ENCODE measurements at places on chromosomes 11 and 22.

- no peak for DNase-seq
- no peak overlapping the region for H3K27ac ChIP-seq
- H3K4me1 ChIP-seq: peaks cover 7% of the 10 kb centered on the region
Observed at GRCh38 chr11:61675826-61676225, 4.4 kb upstream of the DAGLA start.

DNA sequence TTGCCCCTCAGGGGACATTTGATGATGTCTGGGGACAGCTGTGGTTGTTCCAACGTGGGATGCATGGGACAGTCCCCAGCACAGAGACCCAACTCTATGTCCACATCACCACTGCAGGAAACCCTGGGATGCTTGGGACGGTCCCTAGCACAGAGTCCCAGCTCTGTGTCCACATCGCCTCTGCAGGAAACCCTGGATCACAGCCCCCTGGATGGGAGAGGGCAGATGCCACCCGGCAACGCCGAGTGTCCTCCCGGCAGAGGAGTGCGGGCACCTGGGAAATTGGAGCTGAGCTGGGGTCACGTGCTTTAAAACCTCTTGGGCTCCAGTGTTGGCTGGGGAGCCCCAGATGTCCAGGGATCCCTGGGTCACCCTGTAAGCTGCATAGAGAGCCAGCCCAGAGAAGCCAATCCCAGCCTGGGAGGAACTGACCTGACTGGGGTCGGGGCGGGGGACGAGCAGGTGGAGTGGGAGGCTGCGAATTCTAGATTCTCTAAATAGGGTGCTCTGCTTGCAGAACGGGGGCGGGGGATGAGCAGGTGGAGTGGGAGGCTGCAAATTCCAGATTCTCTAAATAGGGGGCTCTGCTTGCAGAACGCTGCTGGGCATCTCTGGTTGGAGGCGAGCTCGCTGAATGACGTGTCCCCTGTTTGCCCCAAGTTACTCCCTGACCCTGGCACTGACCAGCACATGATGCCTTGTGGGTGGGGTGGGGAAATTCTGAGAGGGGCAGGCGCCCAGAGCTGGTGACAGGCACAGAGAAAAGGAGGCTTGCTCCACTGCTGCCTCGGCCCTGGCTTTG lies 1197.8 kb downstream of the BRD1 start:
- no peak overlapping the region for H3K4me3 ChIP-seq
- no peaks in the 10 kb centered on the region for H3K27me3 ChIP-seq
- no peaks in the 10 kb centered on the region for H3K4me1 ChIP-seq
- H3K36me3 ChIP-seq: no peaks in the 10 kb centered on the region
- DNase-seq: no peak
- H3K27ac ChIP-seq: no peak overlapping the region

GRCh38 chr11:77200351-77201268 lies 72.6 kb downstream of the MYO7A start:
- H3K4me3 ChIP-seq: no peak overlapping the region
- H3K27ac ChIP-seq: no peak overlapping the region
- no peaks in the 10 kb centered on the region for H3K36me3 ChIP-seq
- H3K4me1 ChIP-seq: no peaks in the 10 kb centered on the region
- DNase-seq: no peak

DNA sequence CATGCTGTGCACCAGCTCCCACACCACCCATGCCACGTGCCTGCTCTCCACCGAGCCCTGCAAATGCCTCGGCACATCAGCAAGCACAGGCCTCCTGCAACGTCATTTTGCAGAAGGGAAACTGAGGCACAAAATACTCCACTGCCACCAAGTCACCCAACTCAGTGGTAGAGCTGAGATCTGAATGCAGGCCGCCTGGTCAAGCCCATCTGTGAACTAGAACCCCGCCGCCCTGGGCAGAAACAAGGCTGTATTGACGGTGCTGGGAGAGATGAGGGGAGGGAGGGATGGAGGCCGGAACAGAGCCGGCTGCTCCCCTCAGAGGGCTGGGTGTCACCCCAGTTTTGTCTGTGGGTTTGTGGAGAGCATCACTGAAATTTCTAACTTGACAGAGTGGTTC lies 81.4 kb downstream of the CDKN1C start:
- no peak for DNase-seq
- H3K27ac ChIP-seq: no peak overlapping the region
- no peaks in the 10 kb centered on the region for H3K36me3 ChIP-seq
- H3K4me1 ChIP-seq: peaks cover 15% of the 10 kb centered on the region
- H3K27me3 ChIP-seq: no peaks in the 10 kb centered on the region

DNA sequence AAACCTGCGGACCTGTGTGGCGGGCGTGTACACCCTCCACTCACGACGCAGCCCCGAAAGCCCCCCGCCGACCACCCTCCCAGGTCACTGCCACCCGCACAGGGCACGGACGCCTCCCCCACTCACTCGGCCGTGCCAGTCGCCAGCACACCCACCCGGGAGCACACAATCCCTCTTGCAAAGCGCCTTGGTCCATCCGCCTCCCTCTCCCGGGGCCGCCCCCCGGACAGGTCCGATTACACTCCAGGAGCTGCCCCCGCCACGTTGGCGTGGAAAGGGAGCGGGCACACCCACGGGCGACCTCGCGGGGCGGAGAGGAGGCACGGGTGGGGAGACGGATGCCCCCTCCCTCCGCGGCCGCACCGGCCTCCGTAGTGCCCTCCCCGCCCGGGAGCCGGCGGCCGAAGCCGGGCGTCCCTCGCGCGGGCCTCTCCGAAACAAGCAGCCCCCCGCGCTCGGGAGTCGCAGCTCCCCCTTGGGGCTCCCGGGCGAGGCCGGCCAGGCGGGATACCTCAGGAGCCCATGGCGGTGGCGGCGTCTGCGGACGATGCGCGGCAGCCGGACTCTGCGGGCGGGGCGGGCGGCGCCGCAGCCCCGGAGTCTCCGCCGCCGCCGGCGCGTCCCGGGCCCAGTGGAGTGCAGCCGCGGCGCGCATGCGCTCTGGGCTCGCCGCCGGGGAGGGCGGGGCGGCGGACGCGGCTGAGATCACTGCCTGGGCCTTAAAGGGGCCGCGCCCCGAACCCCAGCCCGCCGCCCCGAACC lies at the start of gene TMEM184B:
Gene TMEM184B, minus strand, starts transcription at position 638 of the 762 bp plus-strand sequence. CDS start 25,049 bp downstream, outside the sequence.
- peaks cover 36% of the 10 kb centered on the region for H3K4me1 ChIP-seq
- H3K4me3 ChIP-seq: peak within 1 kb of the TSS; percentile 97
- peak within 1 kb of the TSS; percentile 57 for H3K27ac ChIP-seq
- no peaks in the 10 kb centered on the region for H3K27me3 ChIP-seq
- DNase-seq: peak; percentile 86

DNA sequence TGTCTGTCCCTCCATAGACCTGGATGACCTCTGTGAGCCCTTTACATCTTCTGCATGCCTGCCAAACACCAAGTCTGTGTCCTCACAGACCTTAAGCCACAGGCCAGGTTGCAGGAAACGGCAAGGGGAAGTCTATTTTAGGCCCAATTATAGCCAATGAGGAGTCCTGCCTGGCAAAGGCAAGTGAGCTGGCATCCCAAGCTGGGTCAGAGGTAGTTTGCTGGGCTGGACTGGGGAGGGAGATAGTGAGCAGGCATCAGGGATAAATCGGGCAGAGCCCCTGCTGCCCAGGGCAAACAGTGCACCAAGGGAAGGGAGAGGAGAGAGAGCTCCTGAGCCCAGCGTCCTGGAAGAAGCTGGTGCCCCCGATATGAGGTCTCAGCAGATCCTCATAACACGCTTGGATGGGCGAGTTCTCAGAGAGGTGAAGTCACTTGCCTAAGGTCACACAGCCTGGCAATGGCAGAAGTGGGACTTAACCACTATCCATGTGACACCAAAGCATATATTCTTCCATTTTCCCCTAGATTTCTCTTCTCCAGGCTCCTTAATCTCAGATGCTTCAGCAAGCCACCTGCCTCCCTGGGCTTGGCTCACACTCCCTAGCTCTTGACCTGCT lies 3.7 kb upstream of the RELT start:
- no peaks in the 10 kb centered on the region for H3K27me3 ChIP-seq
- peaks cover 12% of the 10 kb centered on the region for H3K4me1 ChIP-seq
- no peak for DNase-seq
- H3K4me3 ChIP-seq: no peak overlapping the region
- peaks cover 15% of the 10 kb centered on the region for H3K36me3 ChIP-seq
- no peak overlapping the region for H3K27ac ChIP-seq

DNA sequence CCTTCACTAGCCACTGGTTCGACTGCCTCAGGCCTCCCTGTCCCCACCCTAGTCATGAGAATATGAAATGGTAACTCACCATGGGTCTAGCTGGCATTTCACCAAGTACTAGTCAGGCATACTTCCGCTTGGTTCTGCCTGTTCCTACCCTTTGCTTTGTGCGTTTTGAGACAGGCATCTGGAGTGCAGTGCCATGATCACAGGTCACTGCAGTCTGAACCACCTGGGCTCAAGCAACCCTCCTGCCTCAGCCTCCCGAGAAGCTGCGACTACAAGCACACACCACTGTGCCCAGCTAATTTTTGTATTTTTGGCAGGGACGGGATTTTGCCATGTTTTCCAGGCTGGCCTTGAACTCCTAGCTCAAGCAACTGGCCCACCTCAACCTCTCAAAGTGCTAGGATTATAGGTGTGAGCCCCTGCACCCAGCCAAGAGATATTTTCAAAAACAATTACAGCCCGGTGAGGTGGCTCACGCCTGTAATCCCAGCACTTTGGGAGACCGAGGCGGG lies 14.1 kb downstream of the HRAS start:
- H3K4me1 ChIP-seq: peaks cover 2% of the 10 kb centered on the region
- H3K4me3 ChIP-seq: no peak overlapping the region
- no peak for DNase-seq

GRCh38 chr22:46064966-46065666 lies 85.2 kb upstream of the PPARA start:
- peaks cover 51% of the 10 kb centered on the region for H3K27me3 ChIP-seq
- no peaks in the 10 kb centered on the region for H3K36me3 ChIP-seq
- no peak overlapping the region for H3K4me3 ChIP-seq
- no peak for DNase-seq
- H3K27ac ChIP-seq: no peak overlapping the region

Data from trophoblast cell (in vitro differentiated cells and primary cell).